ENCODE measurements at places on chromosomes 13 and 19.
A peak's percentile ranks its signal among the peaks of the same experiment; 100 is the strongest.

- H3K27ac ChIP-seq = no peak overlapping the region
- no peak overlapping the region for H3K4me3 ChIP-seq
- no peak for DNase-seq
Observed at GRCh38 chr19:46388311-46389095, 24.9 kb downstream of the CCDC8 start.

GRCh38 chr13:101455863-101456262, 3.4 kb downstream of the ITGBL1 start:
- H3K27me3 ChIP-seq = peaks cover 13% of the 10 kb centered on the region
- H3K4me1 ChIP-seq = no peaks in the 10 kb centered on the region
- DNase-seq = no peak

- H3K27me3 ChIP-seq = no peaks in the 10 kb centered on the region
- H3K4me1 ChIP-seq = no peaks in the 10 kb centered on the region
- H3K4me3 ChIP-seq = no peak overlapping the region
- H3K36me3 ChIP-seq = no peaks in the 10 kb centered on the region
- H3K27ac ChIP-seq = no peak overlapping the region
- no peak for DNase-seq
Observed at GRCh38 chr13:81139987-81140386, 799.1 kb upstream of the SPRY2 start.

- H3K36me3 ChIP-seq = no peaks in the 10 kb centered on the region
- no peaks in the 10 kb centered on the region for H3K27me3 ChIP-seq
- H3K4me3 ChIP-seq = no peak overlapping the region
- H3K27ac ChIP-seq = no peak overlapping the region
Observed at GRCh38 chr13:91126806-91127205, 220.7 kb upstream of the MIR17HG start.

DNA sequence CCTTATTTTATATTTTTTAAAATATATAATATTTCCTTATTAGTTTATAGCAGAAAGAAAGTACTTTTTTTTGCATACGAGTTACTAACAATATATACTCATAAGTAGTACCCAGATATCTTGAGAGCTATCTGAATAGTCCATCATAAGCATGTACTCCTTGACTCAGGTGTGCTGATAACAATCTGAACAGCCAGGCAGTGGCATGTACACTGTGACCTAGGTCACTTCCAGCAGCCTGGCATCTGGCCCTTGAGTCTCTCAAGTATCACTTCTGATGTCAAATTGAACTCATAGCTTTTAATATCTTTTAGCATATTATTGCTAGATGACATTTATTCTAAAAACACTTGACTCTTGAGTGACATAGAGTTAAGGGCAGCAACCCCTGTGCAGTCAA, 1576.7 kb downstream of the SLITRK1 start:
- no peak overlapping the region for H3K4me3 ChIP-seq
- no peaks in the 10 kb centered on the region for H3K4me1 ChIP-seq
- no peak for DNase-seq
- H3K27me3 ChIP-seq = no peaks in the 10 kb centered on the region

GRCh38 chr13:21516805-21517204, 57.7 kb upstream of the ZDHHC20 start:
- DNase-seq = no peak
- H3K27ac ChIP-seq = no peak overlapping the region
- H3K36me3 ChIP-seq = peaks cover 15% of the 10 kb centered on the region
- H3K27me3 ChIP-seq = no peaks in the 10 kb centered on the region
- no peak overlapping the region for H3K4me3 ChIP-seq

DNA sequence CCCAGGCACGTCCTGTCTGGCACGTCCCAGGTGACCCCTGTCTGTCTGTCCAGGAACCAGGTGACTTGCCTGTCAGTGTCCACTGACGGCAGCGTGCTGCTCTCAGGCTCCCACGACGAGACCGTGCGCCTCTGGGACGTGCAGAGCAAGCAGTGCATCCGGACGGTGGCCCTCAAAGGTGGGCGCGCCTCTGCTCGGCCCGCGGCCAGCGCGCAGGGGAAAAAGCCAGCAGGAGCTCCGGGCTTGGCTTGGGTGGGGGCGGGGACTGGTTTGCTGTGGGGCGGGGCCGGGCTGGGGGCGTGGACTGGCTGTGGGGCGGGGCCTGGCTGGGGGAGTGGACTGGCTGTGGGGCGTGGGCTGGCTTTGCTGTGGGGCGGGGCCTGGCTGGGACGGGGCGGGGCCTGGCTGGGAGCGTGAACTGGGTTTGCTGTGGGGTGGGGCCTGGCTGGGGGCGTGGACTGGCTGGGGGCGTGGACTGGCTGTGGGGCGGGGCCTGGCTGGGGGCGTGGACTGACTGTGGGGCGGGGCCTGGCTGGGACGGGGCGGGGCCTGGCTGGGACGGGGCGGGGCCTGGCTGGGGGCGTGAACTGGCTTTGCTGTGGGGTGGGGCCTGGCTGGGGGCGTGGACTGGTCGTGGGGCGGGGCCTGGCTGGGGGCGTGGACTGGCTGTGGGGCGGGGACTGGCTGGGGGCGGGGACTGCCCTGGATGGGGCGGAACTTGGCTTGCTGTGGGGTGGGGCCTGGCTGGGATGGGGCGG, 7.2 kb downstream of the WDR18 start:
- peaks cover 1% of the 10 kb centered on the region for H3K27me3 ChIP-seq
- peaks cover 2% of the 10 kb centered on the region for H3K4me1 ChIP-seq
- H3K27ac ChIP-seq = no peak overlapping the region
- peak; percentile 82 for DNase-seq
- H3K4me3 ChIP-seq = no peak overlapping the region

DNA sequence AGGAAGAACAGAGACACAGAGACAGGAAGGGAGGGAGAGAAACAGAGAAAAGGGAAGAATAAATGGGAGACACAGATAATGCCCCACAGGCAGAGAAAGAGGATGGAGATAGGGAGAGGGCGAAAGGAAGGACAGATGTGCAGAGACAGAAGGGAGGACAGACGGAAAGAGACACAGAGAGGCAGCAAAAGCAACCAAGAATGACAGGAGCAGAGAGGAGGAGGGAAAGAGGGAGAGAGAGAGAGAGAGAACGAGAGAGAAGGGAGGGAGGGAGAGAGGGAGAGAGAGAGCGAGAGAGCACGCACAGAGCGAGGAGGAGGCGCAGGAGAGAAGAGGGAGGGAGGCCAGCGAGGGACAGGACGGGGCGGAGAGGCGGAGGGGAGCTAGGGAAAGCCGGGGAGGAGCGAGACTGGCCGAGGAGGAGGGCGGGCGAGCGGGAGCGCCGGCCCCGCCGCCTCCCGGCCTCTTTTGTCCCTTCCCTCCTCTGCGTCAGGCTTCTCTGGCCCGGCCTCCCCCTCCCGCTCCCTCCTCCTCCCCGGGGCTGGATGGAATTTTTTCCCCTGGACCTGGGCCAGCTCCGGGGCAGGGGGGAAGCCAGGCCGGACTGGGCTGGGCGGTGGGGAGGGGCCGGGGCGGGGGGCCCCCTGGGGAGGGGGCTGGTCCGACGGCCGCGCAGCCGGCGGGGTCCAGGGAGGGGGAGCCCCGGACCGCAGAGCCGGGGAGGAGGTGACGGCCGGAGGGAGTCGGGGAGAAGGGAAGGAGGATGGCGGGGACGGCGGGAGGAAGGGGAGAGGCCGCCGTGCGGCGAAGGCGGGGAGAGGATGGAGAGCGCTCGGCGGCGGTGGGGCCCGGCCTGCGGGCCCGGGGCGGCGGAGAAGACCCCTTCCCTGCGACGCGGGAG, 4.2 kb upstream of the SPACA6 start:
- H3K4me1 ChIP-seq = peaks cover 14% of the 10 kb centered on the region
- peaks cover 15% of the 10 kb centered on the region for H3K27me3 ChIP-seq
- peak; percentile 69 for DNase-seq
- H3K4me3 ChIP-seq = peak overlapping the region; percentile 91

DNA sequence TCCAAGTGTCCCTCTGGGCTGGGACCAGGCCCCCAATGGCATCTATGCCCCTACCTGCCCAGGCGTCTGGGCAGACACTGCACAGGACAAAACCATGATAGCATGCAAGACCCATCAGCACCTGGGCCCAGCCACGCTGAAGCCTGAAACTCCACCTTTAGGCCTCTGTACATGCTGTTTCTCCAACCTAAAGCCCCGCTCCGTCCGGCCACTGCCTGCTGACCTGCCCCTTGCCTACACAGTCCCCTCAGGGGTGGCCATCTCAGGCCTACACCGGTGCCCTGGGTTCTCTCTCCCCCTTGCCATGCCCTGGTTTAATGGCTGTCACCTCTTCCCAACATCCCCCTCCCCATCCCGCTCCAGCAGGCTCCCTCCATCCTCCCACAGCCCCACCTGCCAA, 15.3 kb downstream of the GJA3 start:
- peaks cover 56% of the 10 kb centered on the region for H3K27me3 ChIP-seq
- no peaks in the 10 kb centered on the region for H3K4me1 ChIP-seq
- no peaks in the 10 kb centered on the region for H3K36me3 ChIP-seq

DNA sequence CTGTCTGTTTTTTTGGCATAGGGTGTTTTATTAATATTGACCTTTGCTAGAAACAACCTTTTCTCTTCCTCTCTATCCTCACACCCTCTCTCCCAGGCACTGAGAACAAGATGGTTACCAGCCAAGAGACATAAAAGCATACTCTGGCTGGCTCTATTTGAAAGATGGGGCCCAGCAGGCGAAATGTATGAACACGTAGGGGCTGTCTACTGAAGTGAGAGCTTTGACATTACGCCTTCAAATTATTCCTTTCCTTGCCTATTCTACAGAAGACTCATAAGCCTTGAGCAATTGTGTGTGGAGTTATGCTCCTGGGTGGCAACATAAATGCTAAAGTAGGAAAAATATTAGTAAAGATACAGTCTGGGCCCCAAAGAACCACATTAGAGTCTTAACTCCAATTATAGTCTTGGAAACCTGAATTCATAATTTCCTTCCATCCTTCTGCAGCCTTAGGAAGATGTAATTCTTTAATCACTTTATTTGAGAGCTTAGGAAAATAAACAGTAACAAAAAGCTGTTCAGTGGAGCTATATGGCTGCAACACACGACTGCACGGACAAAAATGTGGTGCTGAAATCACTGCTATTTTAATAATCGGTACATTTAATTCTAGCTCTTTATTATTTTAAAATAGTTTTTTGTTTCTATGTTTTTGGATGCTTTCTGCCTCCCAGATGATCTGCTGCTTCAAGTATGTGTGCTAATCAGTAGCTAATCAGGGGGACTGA, 122.3 kb upstream of the RNF113B start:
- peaks cover 4% of the 10 kb centered on the region for H3K27me3 ChIP-seq
- no peak overlapping the region for H3K4me3 ChIP-seq
- no peaks in the 10 kb centered on the region for H3K4me1 ChIP-seq
- DNase-seq = no peak

- H3K4me1 ChIP-seq = peaks cover 41% of the 10 kb centered on the region
- peak overlapping the region; percentile 81 for H3K27ac ChIP-seq
- peaks cover 12% of the 10 kb centered on the region for H3K36me3 ChIP-seq
- H3K4me3 ChIP-seq = peak overlapping the region; percentile 73
- H3K27me3 ChIP-seq = peaks cover 9% of the 10 kb centered on the region
Observed at GRCh38 chr19:38734426-38735256, 9.6 kb downstream of the CAPN12 start.

GRCh38 chr19:31450696-31451095, 101.5 kb upstream of the TSHZ3 start:
- no peaks in the 10 kb centered on the region for H3K4me1 ChIP-seq
- no peaks in the 10 kb centered on the region for H3K36me3 ChIP-seq
- peak; percentile 22 for DNase-seq
- no peak overlapping the region for H3K27ac ChIP-seq
- no peaks in the 10 kb centered on the region for H3K27me3 ChIP-seq
- no peak overlapping the region for H3K4me3 ChIP-seq

DNA sequence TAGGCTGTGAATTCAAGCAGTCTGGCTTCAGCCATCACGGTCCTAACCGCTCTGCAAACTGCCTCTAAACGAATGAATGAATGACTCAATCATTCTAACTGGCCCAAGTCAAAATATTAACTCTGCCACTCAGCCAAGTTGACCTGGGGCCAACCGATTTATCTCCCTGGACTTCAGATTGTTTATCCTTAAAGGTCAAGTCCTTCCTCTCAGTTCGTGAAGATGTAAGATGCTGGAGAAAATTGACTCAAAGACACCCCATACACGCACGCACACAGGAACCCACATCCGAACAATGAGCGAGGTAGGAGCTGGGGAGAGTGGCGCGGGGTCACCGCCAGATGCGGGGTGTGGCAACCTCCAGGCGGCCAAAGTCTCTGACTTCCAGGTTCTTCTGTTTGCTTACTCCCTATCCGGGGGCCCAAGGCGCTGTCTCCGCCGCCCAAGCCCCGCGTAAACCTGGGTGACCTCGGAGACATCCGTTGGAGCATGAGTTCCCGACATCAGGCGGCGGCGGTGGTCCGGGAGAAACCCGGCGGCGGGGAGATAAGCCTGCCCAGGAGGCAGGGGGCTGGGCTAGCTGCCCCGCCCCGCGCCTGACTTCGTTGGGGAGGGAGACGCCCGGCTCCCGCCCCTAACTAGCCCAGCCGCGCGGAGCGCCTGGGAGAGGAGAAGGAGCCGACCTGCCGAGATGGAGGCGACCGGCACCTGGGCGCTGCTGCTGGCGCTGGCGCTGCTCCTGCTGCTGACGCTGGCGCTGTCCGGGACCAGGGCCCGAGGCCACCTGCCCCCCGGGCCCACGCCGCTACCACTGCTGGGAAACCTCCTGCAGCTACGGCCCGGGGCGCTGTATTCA, at the start of gene CYP2S1:
TSS of gene CYP2S1 (plus strand) at position 646 of the 856 bp plus-strand sequence. CDS start at position 692, 46 bp downstream.
- H3K36me3 ChIP-seq = no peaks in the 10 kb centered on the region
- peak within 1 kb of the TSS; percentile 59 for H3K4me3 ChIP-seq
- H3K27ac ChIP-seq = peak within 1 kb of the TSS; percentile 1
- DNase-seq = peak; percentile 79

DNA sequence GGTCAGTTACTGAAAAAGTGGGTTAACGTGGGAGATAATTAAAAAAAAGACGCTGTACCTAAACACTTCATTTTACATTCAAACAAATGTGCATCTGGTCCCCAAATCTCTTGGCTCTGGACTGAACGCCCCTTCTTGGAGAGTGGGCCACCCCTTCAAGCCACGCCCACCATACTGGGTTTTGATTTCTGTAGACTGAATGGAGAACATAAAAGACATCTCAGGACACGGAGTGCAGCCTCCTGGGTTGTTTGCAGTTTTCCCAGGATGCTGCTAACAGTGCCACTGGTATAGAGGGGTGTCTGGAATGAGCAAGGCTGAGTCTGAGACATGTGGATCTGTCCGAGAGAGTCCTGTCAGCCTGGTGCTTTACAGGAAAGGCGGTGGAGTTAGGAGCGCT, 10.6 kb downstream of the TFDP1 start:
- H3K27ac ChIP-seq = no peak overlapping the region
- DNase-seq = no peak
- H3K36me3 ChIP-seq = peaks cover 63% of the 10 kb centered on the region
- H3K4me1 ChIP-seq = peaks cover 7% of the 10 kb centered on the region
- H3K27me3 ChIP-seq = no peaks in the 10 kb centered on the region

- DNase-seq = peak; percentile 25
- H3K27me3 ChIP-seq = no peaks in the 10 kb centered on the region
- no peaks in the 10 kb centered on the region for H3K4me1 ChIP-seq
- no peak overlapping the region for H3K4me3 ChIP-seq
Observed at GRCh38 chr13:111665691-111666095, 345.3 kb downstream of the TEX29 start.

DNA sequence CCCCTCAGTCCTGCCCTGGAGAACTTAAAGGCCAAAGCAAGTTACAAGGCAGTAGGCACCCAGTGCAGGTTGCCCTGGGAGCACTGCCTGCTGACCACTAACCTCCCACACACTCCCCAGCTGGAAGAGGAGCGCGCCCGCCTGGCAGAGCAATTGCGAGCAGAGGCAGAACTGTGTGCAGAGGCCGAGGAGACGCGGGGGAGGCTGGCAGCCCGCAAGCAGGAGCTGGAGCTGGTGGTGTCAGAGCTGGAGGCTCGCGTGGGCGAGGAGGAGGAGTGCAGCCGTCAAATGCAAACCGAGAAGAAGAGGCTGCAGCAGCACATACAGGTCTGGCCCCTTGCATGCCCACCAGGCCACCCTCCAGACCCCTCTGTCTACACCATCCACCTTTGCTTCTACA, 61.1 kb downstream of the KCNC3 start:
- H3K36me3 ChIP-seq = no peaks in the 10 kb centered on the region
- no peak overlapping the region for H3K27ac ChIP-seq
- no peaks in the 10 kb centered on the region for H3K4me1 ChIP-seq
- no peak for DNase-seq
- H3K27me3 ChIP-seq = peaks cover 6% of the 10 kb centered on the region
